ENCODE measurements at places on chromosomes 5 and 9. TPM values are rescaled to one million over a fixed set of nuclear protein-coding genes. Genes with fewer than 3 reads are reported as not detected.

- DNase-seq: peak; percentile 61
These were observed 1124.6 kb upstream of the ACO1 start for GRCh38 chr9:31259824-31260223.

- no peak for DNase-seq
These were observed 65.7 kb downstream of the EFNA5 start for GRCh38 chr5:107604990-107605389.

DNA sequence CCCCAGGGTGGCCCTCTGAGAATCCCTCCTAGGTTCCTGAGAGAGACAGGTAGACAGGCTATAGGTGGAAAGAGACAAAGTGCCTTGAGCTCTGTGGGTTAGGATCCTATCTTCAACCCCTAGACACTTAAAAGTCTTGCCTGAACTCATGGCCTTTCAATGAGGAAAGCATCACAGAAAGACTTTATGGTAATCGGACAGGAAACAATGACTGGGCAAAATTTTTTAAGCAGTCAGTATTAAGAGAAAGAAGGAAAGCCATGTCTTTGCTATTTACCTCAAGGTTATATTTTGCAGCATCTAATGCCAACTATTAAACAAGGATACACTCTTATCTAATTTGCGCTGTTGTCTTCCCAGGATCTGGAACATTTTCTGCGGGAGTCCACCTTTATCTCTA, 93.2 kb downstream of the PCSK1 start:
- DNase-seq: no peak

Gene OTP
- total RNA-seq: not detected

DNA sequence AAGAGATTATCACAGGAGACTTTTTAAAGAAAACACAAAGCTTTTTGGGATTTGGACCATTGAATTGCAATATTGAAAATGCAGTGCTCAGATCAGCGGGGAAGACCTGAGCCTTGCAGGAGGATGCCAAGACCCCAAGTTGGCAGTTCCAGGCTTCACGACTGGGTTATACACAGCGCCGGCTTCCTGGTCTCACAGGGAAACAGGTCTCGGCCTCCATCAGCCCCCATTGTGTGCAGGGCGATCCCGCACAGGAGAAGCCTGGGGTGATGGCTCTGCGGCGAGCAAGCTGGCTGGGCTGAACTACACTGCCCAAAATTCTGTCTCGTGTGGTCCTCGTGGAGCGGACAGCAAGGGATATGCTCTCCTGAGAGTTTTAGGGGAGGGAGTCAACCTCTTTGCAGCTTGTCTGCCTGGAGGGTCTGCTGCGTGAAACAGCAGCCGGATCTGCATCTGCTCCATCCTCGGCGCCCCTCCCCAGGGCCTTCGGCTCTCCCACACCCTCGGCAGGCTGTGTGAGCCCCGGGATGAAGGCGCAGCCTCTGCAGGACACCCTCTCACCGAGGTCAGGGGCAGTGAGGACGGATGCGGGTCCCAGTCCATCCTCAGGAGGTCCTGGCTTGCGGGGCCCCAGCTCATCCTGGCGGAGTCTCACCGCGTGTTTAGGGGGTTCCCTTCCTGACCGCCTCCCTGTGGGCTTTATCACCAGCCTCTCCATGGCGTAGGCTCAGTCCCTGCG, 60.6 kb downstream of the NSUN2 start:
- no peak for DNase-seq

GRCh38 chr5:175381130-175381529, 62.9 kb downstream of the DRD1 start:
- no peak for DNase-seq

Gene TGFBR1
- total RNA-seq: 35.3 TPM

DNA sequence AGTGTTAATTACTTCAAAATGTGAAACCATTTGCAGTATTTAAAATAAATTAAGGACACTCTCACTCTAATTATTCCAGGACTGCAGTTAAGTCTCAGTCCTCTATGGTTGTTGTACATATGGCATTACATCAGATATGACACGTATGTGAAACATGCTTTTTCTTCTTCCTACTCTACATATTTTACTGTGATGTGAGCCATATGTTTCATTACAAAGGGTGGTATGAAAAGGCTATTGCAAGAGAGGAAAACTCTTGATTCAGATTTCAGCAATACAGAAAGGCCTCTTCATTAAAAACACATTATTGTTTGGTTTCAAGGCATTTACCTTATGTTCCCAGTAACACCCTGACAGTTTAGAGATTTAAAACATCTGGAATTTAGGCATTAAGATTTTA, 964.5 kb upstream of the DMAC1 start:
- DNase-seq: no peak

DNA sequence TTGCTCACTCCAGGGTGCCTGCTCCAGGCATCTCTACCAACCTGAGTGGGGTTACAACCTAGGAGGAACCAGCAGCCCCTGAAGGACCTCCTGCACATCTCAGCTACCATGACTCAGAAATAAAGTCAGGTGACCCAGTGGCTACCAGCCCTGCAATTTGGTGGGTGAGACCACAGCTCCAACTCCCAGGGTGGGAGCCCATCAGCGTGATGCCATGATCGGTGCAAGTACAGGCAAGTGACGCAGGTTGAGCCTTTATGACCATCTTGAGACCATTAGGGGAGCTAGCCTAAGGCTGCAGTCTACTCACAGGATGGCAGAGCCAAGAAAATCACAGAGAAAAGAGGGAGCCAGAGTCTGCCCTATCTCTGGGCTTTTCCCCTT, 8.6 kb downstream of the SEPTIN8 start:
- DNase-seq: no peak

DNA sequence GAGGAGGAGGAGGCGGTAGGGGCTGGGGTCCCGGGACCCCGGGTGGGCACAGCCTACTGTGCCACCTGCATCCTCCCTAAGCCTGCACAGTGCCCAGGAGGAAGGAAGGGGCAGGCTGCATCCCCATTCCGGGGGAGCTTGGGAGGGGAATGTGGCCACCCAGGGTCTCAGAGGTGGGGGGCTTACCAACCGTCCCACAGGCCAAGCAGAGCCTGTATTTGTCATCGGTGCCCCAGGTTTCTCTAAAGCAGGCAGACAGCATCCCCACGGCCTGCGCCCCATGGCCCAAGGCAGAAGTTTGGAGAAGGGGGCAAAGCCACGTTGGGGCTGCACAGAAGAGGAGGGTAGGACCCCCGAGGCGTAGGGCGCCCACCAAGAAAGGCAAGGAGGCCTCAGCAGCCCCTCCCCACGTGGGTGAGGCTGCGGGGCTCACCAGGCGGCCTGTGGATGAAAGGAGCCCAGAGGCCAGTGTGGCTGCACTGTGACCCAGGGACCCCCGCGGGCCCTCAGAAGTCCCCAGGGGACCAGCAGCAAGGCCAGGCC, 507 bp upstream of the GPSM1 start:
- no peak for DNase-seq

GRCh38 chr9:128729766-128730517, 6.0 kb upstream of the ZDHHC12 start:
- no peak for DNase-seq

Gene C9
- not detected for total RNA-seq

Gene IFNA14
- not detected for total RNA-seq

- DNase-seq: peak; percentile 68
These were observed 19.8 kb downstream of the IL12B start for GRCh38 chr5:159310511-159310910.

DNA sequence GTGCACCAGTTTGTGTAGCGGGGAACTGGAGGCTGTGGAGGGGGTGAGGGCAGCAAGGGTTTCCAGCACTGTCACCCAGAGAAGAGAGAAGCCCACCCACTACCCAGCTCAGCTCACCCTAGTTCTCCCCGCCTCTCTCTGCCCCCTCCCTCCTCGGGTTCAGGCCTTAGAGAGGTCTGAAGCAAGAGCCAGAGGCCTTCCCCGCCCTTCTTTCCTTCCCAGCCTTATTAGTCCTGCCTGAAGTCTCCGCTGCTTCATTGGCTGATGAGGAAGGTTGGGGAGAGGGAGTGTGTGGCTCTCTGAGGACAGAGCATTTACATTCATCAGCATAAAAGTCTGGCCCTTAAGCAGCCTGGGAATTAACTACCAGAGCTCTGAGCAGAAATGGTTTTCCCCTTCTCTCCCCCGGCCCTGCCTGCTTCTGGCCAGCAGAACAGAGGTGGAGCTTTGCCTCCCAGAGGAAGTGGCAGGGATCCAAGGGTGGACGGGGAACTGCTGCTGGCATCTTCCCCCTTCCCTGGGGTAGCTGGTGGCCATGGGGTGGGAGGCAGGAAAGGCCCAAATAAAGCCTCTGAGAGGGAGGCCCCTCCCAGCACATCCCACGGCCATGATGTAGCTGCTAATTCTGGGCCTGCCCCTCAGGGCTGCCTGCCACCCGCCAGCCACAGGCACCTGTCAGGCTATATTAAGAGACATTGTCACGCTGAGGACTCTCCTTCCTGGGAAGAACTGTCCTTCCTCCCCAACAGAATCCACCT, 4.1 kb downstream of the DNAJB5 start:
- no peak for DNase-seq

Gene ASTN2
- 3.1 TPM for total RNA-seq

DNA sequence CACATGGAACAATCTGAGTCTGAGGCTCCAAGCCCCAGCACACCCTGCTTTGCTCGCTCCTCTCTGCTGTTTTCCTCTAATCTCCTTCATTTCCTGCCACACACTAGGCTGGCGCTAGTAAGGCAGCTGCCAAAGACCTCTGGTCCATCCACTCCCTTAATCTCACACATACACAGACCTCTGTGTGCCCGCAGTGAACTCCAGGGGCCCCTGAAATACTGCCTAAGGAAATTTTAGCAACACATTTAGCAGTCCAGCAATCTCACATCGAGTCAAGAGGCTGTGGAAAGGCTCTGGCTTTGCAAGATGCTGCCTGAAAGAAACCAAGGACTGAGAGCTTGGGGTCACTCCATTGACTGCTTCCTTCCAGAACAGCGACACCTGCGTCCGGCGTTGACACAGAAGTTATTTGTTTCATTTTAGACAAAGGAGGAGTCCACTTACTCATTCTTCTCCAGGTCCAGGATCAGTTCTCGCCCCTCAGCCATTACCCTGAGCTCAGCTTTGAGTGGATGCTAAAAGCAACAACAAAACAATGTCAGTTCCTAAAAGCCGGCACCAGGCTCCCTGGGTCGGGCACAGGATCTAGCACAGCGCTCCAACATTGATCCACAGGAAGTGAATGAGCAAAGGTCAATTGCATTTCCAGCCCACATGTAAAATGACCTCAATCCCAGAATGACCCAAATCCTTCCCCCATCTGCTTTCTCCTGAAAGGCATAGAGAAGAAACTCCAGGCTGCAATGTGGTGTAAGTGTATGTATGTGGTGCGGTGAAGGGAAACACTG, 11.5 kb downstream of the ADAM19 start:
- DNase-seq: no peak

GRCh38 chr5:38645508-38645907, 89.1 kb upstream of the LIFR start:
- DNase-seq: no peak

Gene CRB2
- not detected for total RNA-seq

- DNase-seq: no peak
These were observed 115.5 kb downstream of the CARTPT start for GRCh38 chr5:71834601-71835000.

Gene MYMK
- not detected for total RNA-seq

DNA sequence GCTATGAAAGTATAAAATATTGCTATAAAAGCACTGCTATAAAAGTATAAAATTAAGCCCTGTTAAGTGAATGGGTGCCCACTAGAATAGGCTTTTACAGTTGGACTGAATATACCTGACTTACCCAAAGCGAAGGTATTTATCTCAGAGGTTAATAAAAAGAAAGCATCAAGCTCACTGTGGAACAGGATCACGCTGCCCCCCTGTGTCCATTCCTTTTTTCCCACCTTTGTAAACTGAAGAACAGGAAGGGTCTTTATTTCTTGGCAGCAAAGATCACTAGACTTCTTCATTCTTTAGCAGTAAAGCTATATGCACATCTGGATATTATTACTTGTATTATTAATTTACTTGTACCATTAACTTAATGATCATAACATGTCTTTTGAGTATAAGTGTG, 22.1 kb upstream of the PLPP6 start:
- peak; percentile 80 for DNase-seq

DNA sequence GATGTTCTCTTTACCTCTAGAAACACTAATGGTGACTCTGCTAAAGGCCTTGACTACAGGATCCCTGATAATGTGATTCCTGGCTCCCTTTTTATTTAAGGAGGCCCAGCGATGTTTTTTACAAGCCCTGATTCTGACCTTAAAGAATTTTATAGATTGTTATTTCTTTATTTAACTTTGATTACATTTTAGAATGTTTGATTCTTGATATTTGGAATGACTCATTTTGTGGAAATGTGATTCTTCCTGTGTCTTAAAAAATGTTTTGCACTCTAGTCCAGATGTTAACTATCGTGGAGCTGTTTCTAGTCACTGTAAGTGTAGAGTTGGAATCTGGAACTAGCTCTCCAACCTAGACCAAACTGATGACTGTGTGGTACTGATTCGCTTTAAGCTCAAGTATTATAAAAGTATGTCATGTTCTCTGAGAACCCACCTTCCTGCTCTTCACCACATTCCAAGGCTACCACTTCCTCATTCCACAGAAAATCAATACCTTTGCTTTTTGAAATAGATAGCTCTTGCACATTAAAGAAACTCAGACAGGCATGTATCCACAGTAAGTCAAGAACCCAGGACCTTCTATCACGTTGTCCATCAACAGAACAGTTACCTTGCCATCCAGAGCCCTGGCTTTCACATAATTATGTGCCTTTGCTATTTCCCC, 65.2 kb downstream of the JMY start:
- no peak for DNase-seq

DNA sequence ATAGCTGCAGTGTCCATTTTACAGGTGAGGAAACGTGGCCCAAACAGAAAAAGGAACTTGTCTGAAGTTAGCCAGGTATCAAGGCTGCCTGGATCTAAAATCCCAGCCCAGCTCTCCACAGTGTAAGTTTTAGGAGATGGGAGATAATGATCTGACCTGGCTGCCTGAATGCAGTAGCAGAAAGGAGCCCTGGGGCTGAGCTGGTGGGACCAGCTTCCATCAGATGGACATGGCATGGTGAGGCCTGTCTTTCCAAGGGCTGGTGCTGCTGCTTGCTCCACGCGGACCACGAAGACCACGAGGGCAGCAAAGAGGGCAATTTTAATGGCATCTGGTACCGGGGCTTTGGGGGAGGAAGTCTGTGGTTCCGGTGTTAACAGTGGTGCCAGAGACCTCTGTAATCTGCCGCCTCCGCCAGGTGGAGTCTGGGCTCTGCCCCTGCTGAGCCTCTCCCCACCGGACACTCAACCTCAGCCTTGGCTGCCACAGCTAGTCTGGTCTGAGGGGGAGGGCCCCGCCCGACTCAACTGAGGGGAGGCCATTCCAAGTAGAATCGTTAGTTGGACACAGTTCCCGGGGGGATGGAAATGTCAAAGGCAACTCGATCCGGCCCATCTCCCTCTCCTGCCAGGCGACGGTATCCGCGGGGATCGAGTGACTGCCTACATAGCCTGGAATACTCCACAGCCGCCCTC, 650 bp downstream of the MYORG start:
- peak; percentile 81 for DNase-seq

GRCh38 chr5:180454752-180455151, 39.4 kb upstream of the CNOT6 start:
- no peak for DNase-seq

Data from activated CD4-positive, alpha-beta T cell treated with anti-CD3 and anti-CD28 coated beads, Interleukin-2, amount 10 ng/mL, durations not matched to agents 24 days and 14 days (primary cell).